ENCODE measurements at places on chromosomes 4 and X.

GRCh38 chr4:121510341-121510874 lies 129.6 kb upstream of the QRFPR start:
- no peak for DNase-seq

DNA sequence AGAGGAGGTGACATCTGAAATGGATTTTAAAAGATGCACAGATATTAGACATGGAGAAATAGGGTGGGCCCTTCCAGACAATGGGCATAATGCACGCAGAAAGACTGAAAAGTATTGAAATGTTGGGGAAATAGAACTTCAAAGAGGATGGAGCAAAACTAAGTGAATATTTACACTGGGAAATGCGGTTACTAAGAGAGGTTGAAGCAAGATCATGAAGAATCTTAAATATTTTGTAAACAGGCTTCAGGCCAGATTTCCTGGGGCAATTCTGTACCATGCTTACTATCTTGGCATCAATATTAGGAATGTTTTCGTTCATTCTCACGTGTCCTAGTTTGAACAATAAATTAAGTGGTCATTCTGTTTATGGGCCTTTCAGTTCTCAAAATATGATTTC lies 216.3 kb downstream of the ADAMTS3 start:
- DNase-seq = no peak

DNA sequence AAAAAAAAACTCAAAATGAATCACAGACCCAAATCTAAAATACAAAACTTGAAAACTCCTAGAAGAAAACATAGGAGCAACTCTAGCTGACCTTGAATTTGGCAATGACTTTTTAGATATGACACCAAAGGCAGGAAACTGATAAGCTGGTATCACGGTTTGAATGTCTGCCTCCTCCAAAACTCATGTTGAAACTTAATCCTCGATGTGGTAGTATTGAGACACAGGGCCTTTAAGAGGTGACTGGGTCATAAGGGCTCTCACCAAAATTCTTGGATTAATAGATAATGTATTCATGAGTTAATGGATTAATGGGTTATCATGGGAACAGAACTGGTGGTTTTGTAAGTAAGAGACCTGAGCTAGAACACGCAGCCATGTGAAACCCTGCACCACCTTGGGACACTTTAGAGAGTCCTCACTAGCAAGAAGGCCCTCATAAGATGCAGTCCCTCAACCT lies 40.5 kb downstream of the FRYL start:
- DNase-seq = no peak

- no peak for DNase-seq
These were observed at the start of gene PCDH7 for GRCh38 chr4:30720021-30720660. Gene PCDH7 (plus strand): TSS chr4:30720369. CDS start chr4:30721423, 1,054 bp downstream.

GRCh38 chrX:87941841-87942240 lies 424.2 kb downstream of the KLHL4 start:
- no peak for DNase-seq

DNA sequence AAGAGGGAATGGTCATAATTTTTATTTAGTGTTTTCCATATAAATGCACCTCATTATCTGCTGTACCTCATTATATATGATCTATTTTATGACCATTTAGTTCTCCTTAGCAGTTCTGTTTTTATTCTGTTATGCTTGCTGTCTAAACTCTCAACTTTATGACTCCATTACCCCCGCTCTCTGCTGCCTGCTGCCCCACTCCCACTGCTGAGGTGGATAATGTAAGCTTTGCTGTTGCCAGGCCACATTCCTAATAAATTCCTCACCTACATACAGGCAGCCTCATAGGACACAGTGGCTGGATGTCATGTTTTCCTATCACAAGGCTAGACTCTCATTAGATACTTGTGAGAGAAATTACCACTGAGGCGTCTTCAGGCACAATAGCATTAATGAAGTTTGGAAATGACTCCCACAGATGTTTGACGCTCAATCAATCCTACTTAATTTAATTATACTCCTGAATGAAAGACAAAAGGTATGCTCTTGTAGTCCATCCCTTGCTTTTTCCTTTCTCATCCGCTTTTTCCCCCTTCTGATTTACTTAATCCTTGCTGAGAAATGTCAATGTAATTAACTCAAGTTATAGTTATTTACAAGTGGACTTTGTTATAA lies 497.5 kb upstream of the IGFBP7 start:
- no peak for DNase-seq

DNA sequence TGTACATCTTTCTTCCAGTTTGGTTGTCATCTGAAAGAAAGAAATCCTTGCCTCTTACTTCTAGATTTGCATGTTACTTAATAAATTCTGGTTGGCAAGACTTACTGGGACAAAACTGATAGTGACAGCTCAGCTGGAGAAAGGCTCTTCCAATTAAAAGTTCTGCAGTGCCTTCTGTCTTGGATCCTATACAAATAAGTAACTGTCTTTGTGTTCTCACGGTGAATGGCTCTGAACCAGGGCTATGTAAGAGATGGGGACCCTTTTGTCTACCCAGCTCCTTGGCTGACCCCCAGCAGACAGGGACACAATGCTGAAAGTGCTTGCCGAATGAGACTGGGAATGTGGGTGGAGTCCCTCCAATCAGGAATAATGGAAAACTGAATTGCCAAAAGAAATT lies 89.5 kb downstream of the AASDH start:
- DNase-seq = no peak

- no peak for DNase-seq
These were observed 18.3 kb downstream of the RBBP7 start for GRCh38 chrX:16851827-16852226.

- DNase-seq = no peak
These were observed 236.7 kb upstream of the JADE1 start for GRCh38 chr4:128572778-128573241.

DNA sequence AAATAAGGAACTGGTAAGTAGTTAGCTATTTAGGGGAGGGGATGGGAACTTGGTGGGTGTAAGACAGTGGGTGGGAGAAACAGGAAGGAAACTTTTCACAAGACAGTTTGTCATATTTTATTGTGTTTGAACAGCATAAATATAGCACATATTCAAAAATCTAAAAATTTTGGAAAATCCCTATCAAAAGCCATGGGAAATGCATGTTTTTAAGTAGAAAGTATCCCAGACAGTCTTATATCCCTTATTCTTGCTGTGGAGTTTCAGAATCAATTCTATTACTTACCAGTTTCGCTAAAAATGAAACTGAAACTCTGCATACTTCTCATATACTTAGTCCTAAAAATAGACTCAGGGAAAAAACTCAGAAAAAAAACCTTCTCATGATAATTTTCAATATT lies 22.3 kb upstream of the RASGEF1B start:
- no peak for DNase-seq

- no peak for DNase-seq
These were observed 60.0 kb upstream of the HELT start for GRCh38 chr4:184958127-184958922.

- no peak for DNase-seq
These were observed 18.1 kb upstream of the CXCL2 start for GRCh38 chr4:74117024-74117534.

DNA sequence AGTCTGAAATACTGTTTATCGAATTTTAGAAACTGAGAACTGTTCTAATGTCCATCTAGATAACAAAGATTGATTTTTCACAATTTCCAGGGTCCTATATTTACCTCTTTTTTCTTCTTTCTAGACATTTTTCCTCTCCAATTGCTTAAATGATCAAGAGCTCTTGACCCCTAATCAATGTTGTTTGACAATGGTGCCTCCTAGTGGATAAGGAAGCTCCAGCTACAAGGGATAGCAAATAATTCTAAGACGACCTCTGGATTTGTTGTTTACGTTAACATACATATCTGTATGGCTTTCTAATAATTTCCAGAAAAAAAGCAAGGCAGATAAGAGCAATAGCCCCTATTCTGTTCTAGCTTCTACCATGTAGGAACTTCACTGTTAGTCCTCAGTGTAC lies 35.8 kb downstream of the GPR82 start:
- DNase-seq = no peak

DNA sequence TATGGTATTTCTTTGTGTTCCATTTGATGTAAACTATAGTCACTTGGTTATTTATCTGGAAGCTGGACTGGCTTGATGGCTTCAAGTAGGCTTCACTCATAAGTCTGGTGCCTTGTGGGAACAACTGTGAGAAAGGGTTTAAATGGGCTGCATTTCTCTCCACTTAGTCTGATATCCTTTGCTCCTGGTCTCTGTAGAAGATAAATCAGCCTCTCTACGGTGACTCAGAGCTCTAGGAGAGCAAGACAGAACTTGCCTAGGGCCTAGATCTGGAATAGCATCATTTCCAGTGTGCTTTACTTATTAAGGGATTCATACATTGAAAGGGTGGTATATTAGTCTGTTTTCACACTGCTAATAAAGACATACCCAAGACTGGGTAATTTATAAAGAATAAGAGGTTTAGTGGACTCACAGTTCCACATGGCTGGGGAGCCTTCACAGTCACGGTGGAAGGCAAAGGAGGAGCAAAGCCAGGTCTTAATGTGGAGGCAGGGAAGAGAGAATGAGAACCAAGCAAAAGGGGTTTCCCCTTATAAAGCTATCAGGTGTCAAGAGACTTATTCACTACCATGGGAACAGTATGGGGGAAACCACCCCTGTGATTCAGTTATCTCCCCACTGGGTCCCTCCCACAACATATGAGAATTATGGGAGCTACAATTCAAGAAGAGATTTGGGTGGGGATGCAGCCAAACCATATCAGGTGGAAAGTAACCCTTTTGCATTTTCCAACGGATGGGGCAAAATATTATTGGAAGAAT lies 1746.4 kb upstream of the PCDH7 start:
- DNase-seq = no peak

DNA sequence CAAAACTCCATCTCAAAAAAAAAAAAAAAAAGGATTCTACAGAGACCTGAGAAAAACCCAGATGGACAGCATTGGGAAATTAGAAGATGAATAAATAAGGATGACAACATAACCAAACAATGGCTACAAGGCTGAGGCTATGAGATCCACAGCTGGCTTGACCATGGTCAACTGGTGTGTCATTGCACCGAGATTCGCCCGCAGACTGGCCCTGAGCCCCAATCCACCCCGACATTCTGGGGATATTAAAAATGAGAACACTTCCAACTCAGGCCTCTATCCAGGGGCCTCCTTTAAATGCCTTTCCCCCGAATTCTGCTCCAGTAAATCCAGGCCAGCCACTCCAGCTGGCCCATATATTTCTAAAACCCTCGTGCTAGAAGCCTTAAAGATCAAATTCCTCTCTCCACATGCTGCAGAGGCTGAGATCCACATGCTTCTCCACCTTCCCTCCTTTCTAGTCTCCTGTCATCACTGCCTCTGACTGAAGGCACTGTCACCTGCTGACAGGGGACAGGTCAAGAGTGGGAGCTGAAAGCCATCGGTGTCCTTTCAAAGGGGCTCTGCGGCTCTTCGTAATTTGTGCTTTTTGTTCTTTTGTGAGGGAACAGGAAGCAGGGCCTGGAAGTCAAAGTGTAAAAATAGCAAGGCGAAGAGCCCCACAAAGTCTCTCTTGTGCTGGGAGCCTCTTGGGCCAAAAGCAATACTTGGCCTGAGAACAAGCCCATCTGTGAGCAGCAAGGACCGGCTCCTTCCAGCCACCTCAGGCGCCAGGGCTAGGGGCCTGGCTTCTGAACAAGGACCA lies 203.7 kb downstream of the NSUN7 start:
- DNase-seq = no peak

DNA sequence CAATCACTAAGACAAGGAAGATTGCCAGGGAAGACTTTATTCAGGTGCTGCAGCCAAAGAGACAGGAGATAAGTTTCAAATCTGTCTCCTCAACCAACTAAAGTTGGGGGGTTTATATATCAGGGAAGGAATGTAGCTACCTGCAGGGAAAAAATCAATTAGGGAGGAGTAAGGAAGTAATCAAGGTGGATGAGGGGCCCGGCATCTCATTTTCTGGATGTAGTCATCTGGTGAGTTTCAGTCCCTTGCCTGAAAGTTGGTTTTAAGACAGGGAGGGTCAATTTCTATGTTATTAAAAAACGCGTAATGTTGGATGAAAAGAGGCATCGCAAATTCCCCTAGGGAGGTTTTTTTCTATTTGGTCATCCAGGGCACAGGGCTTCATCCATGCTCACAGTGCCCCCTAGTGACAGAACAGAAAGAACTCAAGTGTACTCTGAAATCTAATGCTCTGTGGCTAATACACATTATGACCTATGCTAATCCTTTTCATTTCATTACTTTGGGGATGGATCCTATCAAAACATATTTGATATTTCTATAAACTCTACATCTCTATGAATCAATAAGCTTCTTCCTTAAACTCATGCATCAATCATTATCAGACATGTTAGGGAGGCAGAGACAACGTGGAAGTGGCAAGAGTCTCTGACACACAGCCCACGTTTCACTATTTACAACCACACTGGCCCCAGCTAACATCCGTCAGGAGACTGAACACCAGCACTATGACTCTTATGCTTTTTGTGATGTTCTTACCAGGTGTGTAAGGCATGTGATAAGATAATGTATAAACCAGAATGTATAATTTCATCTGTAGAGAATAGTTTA lies 1577.0 kb upstream of the TENM3 start:
- DNase-seq = no peak

- no peak for DNase-seq
These were observed 538 bp downstream of the SCML2 start for GRCh38 chrX:18353931-18354368.

DNA sequence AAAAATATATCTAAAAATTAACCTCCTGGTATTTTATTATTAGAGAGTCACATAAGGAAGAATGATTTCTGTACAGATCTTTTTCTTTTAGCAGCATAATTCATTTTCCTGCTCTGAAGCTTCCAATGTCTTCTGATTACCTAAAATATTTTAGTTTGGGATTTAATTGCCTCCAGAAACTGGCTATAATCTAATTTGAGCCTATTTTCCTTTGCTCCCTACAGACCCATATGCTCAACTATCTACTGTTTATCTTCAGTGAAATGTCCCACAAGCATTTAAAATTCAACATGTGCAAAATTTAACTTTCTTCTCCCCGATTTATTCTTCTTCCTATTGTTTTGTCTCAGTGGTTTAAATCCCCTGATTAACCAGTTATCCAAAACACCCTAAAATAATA lies 29.1 kb downstream of the NPY2R start:
- no peak for DNase-seq

- DNase-seq = no peak
These were observed 204.9 kb downstream of the SMARCA1 start for GRCh38 chrX:129318375-129318774.

- no peak for DNase-seq
These were observed 319.7 kb downstream of the NKX6-1 start for GRCh38 chr4:84179409-84179808.

GRCh38 chrX:68699960-68700746 lies 52.7 kb downstream of the STARD8 start:
- DNase-seq = no peak

DNA sequence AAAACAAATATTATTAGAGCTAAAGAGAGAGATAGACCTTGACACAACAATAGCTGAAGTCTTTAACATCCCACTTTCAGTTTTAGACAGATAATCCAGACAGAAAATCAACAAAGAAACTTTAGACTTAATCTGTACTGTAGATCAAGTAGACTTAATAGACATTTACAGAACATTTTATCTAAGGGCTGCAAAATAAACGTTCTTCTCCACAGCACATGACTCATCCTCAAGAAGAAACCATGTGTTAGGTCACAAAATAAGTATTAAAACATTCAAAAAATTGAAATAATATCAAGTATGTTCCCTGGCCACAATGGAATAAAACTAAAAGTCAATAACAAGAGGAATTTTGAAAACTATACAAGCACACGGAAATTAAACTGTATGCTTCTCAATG lies 1510.3 kb upstream of the PCDH10 start:
- no peak for DNase-seq

- DNase-seq = no peak
These were observed 80.6 kb downstream of the PPP2R2C start for GRCh38 chr4:6391852-6392188.

- no peak for DNase-seq
These were observed 44.6 kb upstream of the UGT2A1 start for GRCh38 chr4:69697536-69698242.

All from stimulated activated CD4-positive, alpha-beta T cell treated with anti-CD3 and anti-CD28 coated beads, Interleukin-1b, Interleukin-23, amount 100 ng/mL, for 1 hour (primary cell).